NCI-H460 (cell line): ENCODE measurements at places on chromosomes 4 and X. TPM values are rescaled to one million over a fixed set of nuclear protein-coding genes. Genes with fewer than 3 reads are reported as not detected.

DNA sequence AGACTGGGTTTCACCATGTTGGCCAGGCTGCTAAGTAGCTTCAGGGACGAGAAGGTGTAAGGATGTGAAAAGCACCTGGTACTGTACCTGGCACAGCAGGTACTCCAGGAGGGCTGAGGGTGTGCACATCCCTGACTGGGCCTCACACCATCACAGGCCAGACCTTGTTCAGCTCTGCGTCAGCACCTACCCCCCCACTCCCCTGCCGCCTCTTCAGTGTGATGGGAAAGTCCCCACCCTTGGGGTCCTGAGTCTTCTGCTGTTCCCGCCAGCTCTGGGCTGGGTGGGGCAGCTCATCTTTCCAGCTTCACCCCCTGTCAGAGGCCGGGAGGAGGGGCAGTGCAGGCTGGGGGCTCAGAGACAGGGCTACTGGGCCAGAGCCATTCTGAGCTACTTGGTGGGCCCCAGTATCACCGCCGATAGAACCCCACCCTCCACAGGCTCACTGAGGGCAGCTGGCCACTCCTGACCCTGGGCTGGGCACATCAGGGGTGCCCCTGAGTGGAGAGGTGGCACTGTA, 6.7 kb upstream of the SH3BP2 start:
- no peak for DNase-seq

DNA sequence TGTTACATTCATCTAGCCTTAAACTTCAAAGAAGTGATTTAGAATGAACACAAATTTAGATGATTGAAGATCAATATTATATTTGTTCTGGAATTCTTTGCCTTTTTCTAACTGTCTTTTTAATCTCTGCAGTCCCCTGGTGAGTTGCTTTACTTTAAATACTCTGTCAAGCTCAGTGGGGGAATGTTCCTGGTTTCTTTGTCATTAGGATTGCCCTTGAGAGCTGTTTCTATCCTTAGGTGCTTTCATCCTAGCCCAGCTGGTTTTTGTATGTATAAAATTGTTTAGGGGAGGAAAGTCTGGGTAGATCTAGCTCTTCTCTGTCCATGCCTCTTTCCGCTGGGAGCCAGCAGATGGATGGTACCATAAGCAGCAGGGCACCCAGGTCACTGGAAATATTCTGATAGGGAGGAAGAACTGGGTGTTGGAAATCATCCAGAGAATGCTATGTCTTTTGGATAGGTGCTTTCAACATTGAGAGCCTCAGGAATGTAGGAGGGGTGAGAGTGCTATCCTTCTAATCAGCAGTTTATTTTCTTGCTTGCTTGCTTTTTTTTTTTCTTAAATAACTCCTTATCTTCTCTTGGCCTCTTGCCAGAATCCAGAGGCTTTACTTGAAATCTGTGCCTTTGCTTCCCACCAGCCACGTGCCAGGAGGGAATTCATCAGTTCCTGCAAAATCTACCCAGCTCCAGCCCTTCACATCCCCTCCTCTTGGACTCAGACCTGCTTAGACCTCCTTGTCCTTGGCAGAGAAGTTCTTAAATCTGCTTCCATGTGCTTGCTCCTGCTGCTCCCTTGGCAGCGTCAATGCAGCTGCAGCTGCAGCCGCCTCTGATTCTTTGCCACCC, 215.3 kb upstream of the ANXA3 start:
- no peak for DNase-seq

GRCh38 chr4:175954685-175955084, 111.0 kb upstream of the WDR17 start:
- DNase-seq: no peak

GRCh38 chr4:144355811-144356757, 215.6 kb upstream of the GYPA start:
- no peak for DNase-seq

DNA sequence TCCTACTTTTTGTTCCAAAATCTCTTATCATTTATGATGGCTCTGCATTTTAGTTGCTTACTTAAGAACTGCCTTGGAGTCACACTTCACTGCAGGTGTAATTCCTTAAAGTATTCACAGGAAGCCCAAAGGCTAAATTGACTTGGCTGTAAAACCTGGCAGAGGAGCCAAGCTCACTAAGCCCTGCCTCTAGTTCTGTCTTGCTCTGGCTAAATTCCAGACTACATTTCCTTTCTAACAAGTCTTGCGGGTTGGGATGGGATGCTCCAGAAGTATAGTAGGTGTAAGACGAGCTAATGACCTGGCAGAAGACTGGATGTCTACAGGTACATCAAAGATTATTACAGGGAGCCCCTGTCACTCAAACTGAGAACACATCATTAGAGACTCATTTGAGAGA, 924.0 kb upstream of the INTU start:
- no peak for DNase-seq

The BTK gene
- 0.05 TPM in 1 of 2 replicates, not detected in the other for total RNA-seq

The USP53 gene
- 24.1 and 31.1 TPM in 2 replicates for total RNA-seq

The TBX22 gene
- not detected in 2 replicates for total RNA-seq
